ENCODE measurements at places on chromosomes 1 and 21.

DNA sequence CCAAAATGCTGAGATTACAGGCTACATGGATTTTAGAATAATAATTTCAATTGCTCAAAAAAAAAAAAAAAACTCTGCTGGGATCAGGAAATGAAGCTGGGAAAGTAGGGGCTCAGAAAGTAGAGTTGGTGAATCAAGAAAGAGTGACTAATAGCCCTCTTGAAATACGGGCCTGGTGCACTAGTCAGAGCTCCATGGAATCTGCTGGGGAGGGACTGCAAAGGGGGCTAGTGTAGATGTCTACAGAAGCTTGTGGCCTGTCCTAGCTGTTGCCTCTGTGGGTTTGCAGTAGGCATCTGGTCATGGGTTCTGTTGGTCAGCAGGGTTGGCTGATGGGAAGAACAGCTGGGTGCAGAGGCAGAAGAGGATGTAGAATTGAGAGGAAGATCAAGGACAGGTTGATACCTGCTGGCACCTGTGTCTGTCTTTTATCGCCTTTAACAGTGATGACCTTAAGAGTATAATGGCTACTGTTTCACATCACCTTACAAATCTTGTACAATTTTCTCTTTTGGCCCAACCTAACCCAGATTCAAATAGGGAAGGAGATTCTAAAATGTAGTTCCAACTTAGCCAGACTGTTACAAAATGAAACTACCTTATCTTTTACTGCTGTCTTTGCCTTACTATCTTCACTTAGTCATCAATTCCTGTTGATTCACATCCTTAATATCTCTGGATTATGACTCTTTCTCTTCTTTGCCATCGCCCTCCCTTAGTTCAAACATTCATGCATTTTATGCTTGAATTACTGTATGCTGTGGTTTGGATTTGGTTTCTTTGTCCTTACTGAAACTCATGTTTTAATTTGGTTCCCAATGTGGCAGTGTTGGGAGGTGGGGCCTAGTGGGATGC, 126.2 kb downstream of the GIPC2 start:
- no peak for DNase-seq

- DNase-seq: no peak
Measured at GRCh38 chr1:184069675-184070074, 18.1 kb downstream of the TSEN15 start.

GRCh38 chr1:24075946-24076345, 36.0 kb downstream of the MYOM3 start:
- DNase-seq: no peak

DNA sequence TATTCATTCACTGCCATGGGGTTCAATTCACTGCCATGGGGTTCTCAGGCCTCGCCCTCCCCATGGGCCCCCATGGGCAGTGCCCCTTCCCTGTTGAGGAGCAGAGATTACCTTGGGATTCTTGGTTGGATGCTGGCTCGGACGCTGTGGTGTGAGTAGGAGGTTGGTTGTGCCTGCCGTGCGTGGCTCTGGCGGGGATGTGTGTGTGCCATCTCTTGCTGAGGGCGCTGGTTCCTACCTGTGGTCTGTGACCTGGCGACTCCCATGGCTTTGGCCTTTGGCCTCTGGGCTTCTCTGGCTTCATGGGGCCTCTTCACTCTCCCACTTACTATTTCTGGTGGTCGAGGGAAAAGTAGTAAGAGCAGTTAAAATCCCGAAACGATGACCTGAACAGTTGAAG, 42.1 kb downstream of the PCNT start:
- no peak for DNase-seq

- DNase-seq: no peak
Measured at GRCh38 chr1:156658945-156659574, 17.1 kb downstream of the BCAN start.

Data from activated CD8-positive, alpha-beta memory T cell treated with anti-CD3 and anti-CD28 coated beads, Interleukin-2, amount 50 U/mL, for 4 hours (primary cell).